ENCODE measurements at places on chromosomes 4 and X.

DNA sequence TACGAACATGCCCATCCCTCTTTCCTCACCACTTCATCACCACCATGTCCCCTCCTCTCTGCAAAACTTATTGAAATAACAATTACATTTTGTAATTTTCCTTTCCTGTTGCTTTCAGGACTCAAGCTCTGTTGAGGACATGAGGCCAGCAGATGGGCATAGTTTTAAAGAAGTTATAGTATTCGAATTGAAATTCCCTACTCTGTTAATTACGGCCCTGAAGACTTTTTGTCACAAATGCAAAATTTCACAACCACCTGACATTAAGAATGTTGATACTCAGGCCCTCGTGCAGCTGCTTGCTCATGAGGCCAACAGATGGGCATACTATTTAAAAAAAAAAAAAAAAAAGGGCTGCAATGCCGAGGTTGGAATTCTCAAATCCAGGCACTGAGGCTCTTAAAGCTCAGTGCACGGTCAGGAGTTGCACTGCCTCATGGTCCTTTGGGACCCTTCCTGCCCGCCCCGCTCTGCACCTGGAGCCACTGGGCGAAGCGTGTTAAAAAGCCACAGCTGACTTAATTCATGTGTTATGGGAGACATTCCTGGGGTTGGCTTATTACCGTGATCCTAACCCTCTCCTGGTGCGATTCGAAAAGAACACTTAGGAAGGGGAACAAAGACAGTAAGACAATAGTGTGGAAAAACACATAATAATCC is 34.2 kb upstream of the FAT1 start:
- DNase-seq: no peak

DNA sequence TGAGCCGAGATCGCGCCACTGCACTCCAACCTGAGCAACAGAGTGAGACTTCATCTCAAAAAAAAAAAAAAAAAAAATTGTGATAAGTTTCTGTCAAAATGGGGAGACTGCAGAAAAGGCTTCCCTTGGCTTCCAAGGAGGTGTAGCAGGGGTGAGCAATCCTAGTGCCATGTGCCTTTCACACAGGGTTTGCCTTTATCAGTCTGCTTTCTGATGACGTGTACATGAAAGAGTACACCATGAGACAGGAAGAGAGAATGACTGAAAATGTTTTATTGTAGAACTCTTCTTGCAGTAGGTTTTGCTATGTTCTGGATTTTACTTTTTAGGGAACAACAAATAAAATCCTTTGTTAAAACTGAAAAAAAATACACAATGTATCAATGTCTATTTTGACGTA is 23.4 kb upstream of the ZFP42 start:
- DNase-seq: no peak

- no peak for DNase-seq
Measured at GRCh38 chrX:29880977-29881376, 334.4 kb upstream of the MAGEB2 start.

GRCh38 chr4:13092702-13093101 is 391.4 kb downstream of the RAB28 start:
- DNase-seq: no peak

- DNase-seq: no peak
Measured at GRCh38 chr4:23084559-23085248, 392.0 kb downstream of the GBA3 start.

DNA sequence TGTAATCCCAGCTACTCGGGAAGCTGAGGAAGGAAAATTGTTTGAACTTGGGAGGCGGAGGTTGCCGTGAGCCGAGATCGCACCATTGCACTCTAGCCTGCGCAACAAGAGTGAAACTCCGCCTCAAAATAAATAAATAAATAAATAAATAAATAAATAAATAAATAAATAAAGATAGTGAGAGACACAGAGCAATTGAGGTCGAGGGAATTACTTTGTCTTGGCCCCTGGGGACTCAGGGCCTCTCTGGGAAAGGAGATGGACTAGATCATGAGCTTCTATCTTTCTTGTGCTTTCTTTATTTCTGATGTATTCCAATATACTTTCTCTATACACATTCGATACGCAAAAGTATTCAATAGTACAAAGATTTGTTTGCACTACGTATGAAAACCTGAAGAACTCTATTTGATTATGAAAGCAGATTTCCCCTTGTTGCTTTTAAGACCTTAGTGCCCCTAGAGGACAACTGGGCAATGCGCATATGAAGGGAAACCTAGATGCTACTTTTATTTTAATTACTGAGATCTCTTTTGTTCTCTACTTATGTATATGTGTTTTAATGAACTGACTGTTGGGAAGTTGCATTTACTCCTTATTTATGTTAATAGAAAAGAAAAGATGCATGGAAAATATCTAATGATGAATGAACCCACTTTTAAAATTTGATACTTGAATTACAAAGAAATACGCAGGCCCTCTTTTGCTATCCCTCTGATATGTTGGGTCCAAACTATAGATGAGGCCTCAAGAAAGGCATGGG is 12.8 kb upstream of the ELOVL6 start:
- no peak for DNase-seq

GRCh38 chrX:48003367-48003757 is 427 bp downstream of the ZNF182 start:
- DNase-seq: no peak

DNA sequence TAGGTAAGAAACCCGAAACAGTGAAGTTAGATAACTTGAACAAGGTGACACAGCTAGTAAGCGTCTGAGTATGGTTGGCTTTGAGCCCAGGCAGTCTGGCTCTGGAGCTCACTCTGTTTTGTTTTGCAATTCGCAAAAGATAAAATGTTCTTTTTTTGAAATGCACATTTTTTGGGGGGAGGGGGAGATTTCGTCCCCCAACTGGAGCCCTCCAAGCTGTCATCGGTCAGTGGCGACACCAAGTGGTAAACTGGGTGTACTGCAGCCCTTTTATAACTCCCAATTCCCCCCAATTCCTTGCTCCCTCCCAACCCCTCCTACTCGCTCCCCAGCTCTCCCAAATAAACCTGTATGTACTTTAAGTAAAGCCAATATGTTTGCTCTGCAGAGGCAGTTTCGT is 2.8 kb upstream of the CLCN5 start:
- peak; percentile 10 for DNase-seq

- no peak for DNase-seq
Measured at GRCh38 chrX:147899379-147900114, 12.2 kb upstream of the FMR1 start.

DNA sequence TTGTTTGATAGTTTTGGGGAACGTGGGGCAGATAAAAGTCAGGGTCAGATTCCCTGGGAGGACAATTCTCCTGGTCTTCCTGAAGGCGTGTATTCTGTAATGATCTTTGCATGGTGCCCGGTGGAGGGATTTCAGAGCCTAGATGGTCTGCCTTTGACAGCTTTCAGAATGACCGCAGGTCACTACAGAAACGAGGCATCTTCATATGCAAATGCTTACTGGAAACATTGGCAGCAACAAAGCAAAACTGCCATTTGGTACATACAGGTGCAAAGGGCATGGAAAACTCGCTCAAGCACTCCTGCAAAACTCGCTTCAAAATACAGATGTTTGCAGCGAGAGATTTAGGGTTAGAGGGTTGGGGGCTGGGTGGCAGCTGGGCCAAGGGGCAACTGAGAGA is 8.8 kb downstream of the C4orf50 start:
- DNase-seq: no peak

DNA sequence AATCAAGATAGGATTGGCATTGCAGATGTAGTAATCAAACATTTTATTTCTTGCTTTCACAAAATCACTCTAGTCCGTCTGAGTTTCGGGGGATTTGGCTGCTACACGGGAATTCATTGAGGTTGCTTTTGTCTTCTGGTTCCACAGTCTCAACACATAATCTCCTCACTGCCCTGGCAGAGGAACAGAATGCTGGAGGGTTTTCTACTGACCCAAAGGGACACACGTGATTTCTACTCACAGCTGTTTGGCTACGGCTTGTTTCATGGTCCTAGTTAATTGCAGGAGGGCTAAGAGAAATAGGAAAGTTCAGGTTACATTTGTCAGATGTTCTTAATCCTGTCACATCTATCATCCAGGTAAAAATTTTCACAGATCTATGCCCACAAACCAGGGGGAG is 1811.6 kb downstream of the ARAP2 start:
- DNase-seq: no peak

DNA sequence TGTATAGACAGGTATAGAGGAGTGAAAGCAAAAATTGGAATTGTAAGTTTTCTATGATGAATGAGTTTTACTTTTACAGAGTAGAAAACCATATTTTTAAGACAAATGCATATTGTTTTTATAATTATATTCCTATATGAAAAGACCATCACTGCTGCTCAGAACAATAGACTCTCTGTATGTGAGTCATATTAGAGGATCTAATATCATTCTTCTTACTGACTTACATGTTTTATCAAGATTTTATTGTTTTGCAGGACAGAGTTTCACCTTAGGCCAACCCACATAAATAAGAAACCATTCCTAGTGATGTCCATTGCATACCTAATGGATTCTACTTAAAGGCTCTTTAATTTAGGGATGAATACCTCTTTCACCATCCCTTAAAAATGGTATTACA is 88.6 kb downstream of the NR3C2 start:
- no peak for DNase-seq

Measured in T-helper 17 cell (primary cell).